NCI-H1105 (cell line): ENCODE measurements at places on chromosomes 5 and 9.

DNA sequence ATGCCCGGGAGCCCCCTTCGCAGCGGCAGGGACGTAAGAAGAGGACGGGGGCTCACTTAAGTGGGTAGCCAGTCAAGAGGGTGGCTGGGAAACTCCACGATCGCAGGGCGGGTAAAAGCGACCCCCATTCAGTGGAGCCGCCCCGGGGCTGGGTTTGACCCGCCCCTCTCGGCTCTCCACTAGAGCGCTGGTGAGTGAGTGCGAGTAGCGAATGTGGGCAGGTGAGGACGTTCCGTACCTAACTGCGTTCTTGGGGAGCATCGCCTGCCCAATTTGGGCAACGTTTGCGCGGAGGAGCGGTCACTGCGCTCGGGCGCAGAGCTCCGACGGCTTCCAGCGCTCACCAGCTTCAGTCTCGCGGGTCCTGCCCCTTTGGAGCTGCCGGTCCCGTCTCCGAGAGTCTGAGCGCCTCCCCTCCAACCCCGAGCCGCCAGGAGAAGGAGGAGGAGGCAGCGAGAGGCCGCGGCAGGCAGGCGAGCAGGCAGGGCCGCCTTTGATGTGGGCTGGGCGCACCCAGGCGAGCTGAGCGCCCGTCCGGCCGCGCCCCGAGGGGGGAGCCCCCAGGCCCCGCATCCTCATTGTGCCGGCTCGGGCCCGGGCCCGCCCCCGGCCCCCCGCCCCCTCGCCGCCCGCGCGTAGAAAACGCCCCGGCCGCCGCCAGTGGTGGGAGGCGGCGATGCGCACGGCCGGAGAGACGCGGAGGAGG, at the start of gene FGF18:
FGF18 (plus strand) TSS at position 666 of the 706 bp plus-strand sequence. CDS start 553 bp downstream, outside the sequence.
- DNase-seq: peak; percentile 40

- no peak for DNase-seq
Measured at GRCh38 chr9:136902259-136902821, 16.0 kb downstream of the TRAF2 start.

DNA sequence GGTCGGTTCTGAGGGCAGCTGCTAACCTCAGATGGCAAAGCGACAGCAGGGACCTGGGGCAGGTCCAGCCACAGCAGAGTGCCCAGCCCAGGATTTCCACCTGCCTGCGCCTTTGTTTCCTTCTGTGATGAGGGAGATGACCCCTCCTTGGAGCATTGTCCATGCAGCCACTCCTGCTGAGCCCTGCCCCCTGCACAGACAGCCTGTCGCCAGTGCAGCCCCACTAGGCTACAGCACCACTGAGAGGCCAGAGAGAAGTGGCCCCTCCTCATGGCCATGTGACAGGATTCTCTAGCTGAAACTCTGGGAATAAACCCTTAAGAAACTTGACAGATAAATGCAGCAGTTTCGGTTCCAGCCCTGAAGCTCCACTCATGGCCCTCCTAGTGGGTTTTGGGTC, 10.5 kb upstream of the MRNIP start:
- DNase-seq: no peak

GRCh38 chr5:96410013-96410412, 23.0 kb downstream of the PCSK1 start:
- DNase-seq: no peak

DNA sequence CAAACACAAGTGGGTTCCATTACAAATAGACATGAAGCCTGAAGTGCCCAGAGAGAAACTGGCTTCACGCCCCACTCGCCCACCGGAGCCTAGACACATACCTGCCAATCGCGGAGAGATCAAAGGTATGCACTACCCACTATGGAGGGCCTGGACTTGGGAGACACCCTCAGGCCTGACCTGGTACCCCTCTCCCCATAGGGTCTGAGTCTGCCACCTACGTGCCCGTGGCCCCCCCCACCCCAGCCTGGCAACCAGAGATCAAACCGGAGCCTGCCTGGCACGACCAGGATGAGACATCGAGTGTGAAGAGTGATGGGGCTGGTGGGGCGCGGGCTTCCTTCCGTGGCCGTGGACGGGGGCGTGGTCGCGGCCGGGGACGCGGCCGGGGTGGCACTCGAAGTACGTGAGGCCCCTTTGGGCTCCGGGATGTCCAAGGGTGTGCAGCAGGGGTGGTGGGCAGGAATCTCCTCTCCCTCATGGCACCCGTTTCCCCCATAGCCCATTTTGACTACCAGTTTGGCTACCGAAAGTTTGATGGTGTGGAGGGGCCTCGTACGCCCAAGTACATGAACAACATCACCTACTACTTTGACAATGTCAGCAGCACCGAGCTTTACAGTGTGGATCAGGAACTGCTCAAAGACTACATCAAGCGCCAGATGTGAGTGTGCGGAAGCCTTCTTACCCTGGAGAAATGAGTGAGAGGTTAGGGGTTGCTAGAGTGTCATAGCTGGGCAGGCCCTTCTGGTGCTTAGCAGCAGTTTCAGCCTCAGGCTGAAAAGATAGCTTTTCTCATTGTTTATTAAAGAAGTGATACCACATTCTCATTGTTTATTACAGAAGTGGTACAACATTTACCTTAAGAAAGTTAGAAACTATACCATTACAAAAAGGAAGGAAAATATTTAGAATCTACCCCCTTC, 38.7 kb downstream of the LARP1 start:
- no peak for DNase-seq

DNA sequence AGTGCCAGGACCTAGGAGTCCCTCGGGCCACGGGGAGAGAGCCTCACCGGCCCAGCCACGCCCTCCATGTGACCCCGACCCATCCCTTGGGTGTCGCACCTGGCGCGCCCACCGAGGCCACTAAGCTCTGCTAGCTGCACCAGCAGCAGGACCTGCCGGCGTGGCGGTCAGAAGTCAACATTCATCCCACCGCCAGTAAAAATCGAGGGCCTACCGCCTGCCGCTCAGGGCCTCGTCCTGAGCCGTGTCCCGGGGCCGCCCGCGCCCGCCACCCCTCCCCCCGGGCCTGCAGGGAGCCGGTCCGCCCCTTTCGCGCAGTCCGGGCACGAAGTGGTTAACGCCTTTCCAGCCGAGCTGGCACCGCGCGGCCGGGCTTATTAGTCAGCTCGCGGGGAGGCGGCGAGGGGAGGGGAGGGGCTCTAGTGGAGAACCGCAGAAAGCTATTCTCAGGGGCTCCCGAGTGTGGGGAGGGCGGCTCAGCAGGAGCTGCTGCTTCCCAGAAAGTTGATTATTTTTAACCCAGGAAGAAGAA, 124.4 kb downstream of the C9orf50 start:
- DNase-seq: peak; percentile 87

- DNase-seq: no peak
Measured at GRCh38 chr9:114446036-114446435, 58.3 kb upstream of the AKNA start.

DNA sequence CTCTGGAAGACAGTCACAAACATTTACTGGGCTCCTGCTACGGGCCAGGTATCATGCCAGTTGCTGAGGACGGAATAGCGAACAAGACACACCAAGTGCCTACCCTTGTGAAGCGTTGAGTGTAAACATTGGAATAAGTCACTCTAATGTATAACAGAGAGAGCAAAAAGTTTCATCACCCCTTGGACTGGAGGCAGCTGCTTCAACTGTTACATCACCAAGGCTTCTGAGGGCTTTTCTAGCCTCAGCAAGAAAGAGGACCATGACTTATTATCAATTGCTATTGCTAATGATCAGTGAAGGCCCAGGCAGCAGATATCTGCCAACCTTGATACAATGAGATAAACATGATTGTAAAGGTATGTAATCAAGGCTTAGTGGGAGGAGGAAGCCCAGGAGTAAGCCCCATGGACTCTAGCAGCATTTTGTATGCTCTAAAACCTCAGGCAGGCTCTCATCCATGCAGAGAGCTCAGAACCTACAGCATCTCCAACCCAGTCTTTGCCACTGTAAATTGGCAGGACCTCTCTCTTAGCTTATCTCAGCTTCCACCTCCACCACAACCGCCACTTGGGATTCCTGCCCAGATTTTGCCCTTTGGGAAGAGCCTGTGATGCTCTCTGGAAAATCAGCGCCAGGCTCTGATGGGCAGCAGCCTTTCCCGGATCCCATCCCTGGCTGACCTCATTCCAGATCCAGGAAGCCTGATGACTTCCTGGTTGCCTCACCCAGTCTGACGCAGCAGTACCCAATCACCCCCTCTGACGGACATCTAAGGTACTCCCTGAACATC, 54.5 kb downstream of the ADAM19 start:
- no peak for DNase-seq

DNA sequence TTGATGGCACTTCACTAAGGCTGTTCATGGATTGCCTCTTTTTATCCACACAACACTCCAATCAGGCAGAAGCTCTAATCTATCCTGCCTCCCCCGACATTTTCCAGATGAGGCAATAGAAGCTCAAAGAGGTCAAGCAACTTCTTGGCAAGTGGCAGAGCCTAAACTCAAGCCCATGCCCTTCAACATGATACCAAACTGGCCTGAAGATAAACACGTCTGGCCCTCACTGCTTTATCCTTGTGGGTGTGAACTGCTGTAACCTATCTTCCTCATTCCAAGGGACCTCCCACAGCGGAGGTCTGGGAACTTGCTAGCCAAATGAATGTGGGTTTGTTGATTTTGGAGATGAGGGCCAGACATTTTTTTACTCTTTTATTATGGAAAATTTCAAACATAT, 9.5 kb downstream of the SLC35A4 start:
- no peak for DNase-seq

DNA sequence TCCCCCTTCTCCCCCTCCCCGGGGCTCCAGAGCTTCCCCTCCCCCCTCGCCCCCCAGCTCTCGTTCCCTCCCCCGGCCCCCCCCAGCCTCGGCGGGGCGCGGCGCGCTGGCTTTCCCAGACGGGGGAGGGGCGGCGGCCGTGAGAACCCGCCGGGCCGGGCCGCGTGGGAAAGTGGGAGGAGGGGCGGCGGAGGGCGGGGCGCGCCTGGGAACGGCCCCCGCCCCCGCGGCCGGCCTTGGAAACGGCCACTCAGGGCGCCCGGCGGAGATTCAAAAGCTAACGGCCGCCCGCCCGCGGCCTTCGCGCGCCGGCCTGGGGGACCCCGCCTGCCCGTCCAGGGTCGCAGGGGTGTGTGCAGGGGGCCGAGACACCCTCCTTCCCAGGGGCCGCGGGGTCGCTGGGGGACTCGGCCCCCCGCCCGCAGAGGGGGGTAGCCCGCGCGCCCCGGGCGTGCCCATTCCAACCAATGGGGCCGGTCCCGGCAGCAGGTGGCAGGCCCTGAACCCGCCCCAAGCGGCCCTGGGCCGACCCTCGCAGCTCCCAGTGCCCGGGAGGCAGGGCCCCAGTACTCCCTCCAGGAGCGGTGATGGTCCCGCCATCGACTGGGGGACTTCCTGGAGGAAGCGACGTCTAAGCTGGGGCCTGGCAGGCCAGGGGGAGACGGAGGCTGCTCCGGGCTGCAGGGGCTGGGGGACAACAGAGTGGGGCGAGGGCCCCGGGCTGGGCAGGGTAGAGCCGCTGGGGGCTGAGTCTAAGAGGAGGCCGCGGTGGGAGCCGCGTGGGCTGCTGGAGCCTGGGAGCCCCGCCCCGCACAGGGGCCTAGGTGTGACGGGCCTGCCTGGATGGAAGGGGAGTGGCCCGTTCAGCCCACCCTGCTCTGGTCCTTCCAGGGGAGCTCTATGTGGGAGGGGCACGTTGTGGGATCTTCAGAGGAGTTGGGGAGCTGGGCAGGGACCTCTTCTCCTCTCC, 14.2 kb upstream of the NRARP start:
- DNase-seq: no peak

DNA sequence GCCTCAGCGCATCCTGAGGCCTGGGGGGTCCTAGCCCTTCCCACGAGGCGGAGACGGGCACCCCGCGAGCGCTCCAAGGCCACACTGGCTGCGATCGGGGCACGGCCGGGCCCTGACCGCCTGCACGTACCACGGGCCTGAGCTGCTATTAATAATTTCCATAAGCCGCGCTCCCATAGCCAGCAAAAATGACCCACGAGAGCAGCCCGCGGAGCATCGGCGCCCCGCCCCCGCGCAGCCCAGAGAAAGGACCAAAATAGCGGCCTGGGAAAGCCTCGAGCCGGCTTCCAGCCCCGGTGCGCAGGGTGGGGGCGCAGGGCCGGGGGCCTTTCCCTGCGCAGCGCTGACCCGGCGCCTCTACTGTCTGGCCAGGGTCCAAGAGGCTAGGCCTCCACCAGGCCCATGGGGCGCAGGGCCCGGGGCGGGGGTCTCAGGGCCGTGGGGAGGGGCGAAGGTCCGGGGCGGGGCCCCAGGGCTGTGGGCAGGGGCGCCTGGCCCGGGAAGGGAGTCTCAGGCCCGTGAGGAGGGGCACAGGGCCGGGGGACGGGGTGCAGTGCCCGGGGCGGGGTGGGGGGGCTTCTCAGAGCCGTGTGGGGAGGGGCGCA, 54.4 kb downstream of the EXD3 start:
- DNase-seq: no peak

- no peak for DNase-seq
Measured at GRCh38 chr5:50658246-50658645, 8.2 kb upstream of the PARP8 start.

GRCh38 chr9:79657891-79658290, 86.1 kb downstream of the TLE4 start:
- DNase-seq: no peak

GRCh38 chr5:158816011-158816696, 283.6 kb downstream of the EBF1 start:
- no peak for DNase-seq

GRCh38 chr9:33415501-33416038, 13.2 kb upstream of the AQP7 start:
- peak; percentile 41 for DNase-seq

DNA sequence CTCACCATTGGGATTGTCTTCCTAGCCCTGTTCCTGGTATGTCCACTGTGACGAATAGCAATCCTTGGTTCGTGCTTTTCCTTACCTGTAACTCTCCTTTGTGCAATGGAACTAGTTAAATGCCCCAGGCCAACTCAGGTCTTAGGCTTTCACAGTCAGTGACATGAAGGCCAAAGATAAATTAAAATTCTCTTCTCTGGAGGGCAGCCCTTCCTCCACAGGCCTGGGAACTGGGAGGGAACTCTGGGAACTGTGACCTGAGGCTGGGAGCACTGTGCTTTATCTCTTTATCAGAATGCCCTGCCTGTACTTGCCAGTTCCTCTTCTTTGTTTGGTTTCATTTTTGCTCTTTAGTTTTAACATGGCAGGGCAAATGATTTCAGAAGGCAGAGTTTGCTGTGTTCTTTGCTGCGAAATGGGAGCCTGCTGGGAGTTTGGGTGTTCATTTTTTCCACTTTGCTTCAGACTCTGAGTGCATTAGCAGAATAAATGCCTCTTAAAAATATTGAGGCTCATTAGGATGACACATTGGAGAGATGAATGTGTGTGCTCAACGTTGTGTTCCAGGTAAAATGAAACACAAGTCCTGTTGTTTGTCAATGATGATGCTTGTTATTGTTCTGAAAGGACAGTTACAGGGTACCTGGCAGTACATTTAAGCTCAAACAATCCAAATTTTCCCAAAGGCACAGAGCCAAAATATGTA, 118.1 kb downstream of the NUDT12 start:
- no peak for DNase-seq

DNA sequence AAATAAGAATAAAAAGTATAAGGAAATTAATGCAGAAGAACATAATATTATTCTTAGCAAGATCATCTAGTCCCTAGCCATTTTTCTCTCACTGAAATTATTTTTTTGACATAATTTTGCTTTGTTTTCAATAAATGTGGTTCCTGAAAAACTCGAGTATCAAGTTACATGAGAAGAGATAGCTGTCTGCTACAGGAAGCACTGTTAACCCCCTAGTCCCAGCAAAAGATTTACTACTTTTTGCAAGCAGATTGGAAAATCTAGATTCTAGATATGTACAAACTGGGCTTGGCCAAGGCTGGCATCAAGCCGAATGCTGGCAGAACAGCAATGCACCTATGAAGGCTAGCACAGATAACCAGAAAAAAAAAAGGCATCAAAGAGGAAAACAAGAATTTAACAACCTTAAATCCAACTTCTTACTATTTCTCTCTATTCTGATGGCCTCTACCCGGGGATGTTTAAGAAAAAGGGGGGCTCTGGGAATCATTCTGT, 21.9 kb upstream of the ISCA1 start:
- DNase-seq: no peak

GRCh38 chr9:83327750-83328622, 210.2 kb downstream of the FRMD3 start:
- no peak for DNase-seq
